Left colon (tissue), 2 donors: ENCODE measurements at places on chromosomes 7 and 10. TPM values are rescaled to one million over a fixed set of nuclear protein-coding genes. Genes with fewer than 3 reads are reported as not detected.

- peak; percentile 72 for DNase-seq
Observed at GRCh38 chr7:6636741-6637543, at the start of gene ZNF316. TSS of gene ZNF316 (plus strand) at chr7:6637318. CDS start at chr7:6642410, 5,092 bp downstream.

DNA sequence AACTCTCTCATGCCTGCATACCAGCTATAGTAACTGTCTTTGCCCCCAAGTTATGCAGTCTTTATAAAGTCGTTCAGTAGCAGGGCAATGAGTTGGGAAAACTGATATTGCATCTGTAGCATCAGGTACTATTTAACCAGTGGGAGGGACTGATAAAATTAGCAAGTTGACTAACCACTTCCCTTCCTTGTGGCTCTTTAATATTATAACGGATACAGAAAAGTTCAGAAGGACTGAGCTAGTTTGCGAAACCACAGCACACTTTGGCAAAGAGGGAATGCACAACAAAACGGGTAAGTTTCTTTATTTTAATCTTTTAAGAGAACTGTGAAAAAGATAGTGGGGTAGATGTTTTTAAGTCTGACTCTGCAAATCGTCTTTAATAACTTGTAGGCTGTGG is 205.3 kb upstream of the HDAC9 start:
- DNase-seq: no peak

DNA sequence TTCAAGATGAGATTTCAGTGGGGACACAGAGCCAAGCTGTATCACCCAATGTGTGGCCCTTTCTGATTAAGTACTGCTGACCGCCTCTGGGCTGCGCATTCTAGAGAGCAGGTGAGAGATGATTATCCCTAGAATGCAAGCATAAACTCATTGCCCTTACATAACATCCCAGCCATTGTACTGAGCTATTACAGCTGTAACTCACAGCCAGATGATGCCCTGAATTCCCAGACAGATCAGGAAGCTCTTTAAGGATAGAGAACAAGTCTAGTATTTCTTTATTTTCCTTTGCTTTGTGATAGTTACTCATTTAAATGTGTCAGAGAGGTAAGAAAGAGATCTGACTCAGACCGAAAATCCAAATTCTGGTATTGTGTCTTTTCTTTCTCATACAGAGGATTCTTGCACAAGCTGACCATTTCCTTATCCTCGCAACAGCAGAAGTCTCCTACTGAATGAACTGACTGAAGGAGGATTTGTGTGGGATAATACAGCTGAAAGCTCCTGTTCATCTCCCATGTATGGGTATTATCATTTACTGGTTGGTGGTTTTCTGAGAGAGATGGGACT is 58.4 kb downstream of the ZNF22 start:
- DNase-seq: no peak

DNA sequence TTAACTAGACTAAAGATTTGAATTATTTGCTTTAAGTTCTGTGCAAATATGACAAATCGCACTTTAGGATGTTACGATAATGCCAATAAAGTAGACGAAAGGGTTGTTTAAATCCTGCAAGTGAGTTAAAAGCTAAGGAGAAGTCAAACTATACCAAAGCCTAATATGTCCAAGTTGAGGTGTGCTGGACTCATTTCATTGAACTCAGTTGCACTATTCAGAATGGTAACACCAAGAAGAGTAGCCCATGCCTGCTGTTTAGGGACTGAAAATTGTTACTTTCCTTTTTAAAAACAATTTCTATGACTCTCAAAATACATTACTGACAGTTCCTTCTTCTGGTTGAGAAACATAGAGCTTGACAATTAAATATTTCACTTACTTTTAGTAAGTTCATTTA is 766.3 kb downstream of the DNAJB9 start:
- no peak for DNase-seq

- no peak for DNase-seq
Observed at GRCh38 chr7:125033506-125033905, 103.9 kb upstream of the POT1 start.

DNA sequence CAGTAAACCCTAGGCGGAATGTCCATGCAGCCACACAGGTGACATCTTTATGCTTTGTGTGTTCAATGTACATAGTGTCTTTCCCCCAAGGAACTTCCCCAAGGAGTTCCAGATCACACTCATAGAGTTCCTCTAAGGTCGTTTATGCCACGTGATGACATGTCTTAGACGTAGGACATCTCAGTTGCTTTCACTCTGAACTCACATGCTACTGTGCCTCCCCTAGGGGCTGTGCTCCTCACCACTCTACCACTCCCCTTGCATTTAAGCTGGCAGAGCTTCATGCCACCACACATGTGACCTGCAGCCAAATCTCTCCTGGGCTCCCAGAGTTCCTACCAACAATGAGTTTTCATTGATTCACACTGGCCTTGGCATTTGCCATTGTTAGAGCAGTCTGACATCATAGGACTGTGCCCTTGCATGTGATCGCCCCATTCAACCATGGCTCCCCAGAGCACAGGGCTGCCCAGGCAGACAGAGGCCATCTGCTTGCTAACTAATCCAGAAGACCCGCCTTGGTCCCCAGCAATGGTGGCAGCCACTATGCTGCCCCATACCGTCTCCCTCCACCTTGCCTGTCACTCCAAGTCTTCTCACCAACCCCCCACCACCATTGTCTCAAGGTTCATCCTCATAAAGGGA is 95.3 kb upstream of the MACROH2A2 start:
- no peak for DNase-seq

- DNase-seq: no peak
Observed at GRCh38 chr10:24207341-24207740, 1.6 kb upstream of the KIAA1217 start.

- no peak for DNase-seq
Observed at GRCh38 chr7:116111475-116111874, 80.9 kb upstream of the TFEC start.

DNA sequence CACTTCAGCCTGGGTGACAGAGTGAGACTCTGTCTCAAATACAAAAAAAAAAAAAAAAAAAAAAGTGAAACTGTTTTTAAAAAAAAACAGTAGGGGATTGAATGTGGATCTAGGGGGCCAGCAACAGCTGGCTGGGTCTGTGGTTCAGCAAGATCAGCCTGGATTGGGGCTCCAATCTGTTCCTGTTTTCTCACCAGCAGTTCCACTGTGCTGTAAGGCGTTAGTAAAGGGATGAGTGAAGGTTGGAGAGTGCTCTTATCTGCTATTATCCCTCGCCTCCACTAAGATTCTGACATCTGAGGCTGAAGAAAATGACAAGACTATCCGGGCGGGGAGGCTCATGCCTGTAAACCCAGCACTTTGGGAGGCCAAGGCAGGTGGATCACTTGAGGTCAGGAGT is 41.6 kb upstream of the GTF2IRD1 start:
- DNase-seq: no peak

DNA sequence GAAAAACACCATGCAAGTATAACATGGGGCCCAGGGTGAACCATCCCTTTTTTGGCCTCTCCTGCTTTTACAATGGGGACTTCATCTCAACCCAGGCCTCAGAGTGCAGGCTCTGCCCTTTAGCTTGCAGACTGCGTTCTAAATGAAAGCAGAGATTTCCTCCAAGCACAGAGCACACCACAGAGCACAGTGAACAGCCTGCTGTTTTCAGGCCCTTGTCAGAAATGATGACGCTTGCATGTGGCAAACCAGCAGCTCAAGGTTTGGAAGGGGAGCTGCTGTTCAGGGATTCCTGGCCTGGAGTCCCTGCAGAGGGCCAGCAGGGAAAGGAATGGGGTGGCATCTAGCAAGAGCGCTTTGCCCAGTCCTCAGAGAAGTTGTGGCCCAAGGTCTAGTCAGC is 167.3 kb upstream of the CDCA7L start:
- DNase-seq: no peak

DNA sequence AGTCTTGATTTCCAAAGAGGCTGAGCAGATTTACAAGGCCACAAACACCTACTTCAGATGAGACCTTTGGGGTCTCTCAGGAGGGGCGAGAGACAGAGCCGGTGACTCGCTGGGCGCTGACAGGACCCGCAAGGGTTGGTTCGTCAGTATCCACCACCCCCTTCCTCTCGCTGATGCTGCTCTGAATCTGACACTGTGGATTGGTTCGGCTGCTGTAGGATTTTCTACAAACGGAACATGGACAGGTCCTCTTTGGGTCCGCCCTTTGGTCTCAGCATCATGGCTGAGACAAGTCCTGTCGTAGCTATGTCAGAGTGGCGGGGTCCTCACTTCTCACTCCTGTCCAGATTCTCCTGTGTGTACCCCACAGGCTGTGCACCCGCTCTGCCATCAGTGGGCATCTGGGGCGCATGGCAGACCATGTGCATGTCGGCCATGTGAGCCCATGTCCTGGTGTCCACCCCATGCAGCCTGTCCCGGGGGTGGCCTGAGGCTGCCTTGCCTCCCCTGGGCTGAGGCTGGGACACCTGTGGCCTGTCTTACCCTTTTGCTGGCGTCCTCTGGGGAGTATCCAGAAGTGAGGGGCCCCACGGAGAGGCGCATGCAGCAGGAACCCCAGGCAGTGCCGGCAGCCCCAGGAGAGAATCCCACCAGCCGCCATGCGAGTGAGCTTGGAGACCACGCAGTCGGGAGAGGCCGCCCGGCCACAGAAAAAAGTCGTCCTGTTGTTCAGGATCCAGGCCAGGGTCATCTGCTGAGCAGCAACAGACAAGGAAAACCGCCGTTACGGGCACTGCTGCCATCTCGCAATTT is 21.6 kb upstream of the FAM20C start:
- no peak for DNase-seq

DNA sequence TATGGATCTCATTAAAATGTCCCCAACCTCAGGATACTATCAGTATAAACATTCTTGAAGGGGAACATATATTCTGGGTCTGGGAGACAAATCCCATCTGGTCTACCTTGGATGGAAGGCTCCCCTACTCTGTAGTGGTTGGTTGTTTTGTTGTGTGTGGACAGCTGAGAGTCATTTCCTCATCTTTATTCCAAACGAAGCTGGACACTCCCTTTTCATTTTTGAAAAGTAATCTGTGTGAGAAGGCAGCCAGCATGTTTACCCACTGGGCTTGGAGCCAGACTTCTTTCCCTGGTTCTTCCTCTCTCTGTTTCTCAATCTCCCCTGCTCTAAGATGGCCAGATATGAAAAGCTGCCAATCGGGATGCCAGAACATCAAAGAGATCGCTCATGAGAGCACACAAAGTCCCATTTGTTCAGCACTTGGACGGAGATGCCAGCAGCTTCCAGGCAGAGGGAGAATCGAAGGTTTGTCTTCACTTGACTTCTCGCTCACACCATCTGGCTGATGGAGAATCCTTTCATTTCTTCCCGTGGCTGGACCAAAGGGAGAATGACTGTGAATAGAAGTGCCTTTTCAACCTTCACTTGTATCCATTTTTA is 108.1 kb upstream of the AGR3 start:
- peak; percentile 76 for DNase-seq

PPP1R17 gene
- total RNA-seq: not detected

H2BK1 gene
- total RNA-seq: not detected

FAM25C gene
- not detected for total RNA-seq

AKR1E2 gene
- 4.8 TPM for total RNA-seq

SPDYE16 gene
- 0.12 TPM for total RNA-seq

CRHR2 gene
- total RNA-seq: 0.09 TPM
